ENCODE measurements at places on chromosomes 2 and 18.

DNA sequence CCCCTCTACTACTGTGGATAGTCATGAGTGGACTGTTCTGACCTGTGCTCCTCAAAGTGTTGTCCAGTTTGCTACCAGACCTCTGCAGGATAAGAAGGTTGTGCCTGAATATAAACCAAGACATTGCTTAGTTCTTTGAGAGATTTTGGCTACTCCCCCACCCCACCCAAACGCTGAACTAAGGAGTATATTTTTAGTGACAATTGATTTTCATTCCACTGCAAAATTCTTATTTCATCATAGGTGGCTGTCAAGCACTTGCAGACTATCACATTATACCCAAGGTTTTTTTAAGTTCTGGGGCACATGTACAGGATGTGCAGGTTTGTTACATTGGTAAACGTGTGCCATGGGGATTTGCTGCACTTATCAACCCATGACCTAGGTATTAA lies 13.4 kb downstream of the DUSP19 start:
- H3K27ac ChIP-seq: no peak overlapping the region
- H3K4me1 ChIP-seq: peaks cover 4% of the 10 kb centered on the region
- H3K36me3 ChIP-seq: no peaks in the 10 kb centered on the region
- H3K27me3 ChIP-seq: no peaks in the 10 kb centered on the region
- no peak for DNase-seq

GRCh38 chr2:150464270-150464669 lies 23.2 kb downstream of the RND3 start:
- peaks cover 33% of the 10 kb centered on the region for H3K4me1 ChIP-seq
- DNase-seq: no peak
- H3K4me3 ChIP-seq: no peak overlapping the region

- H3K4me3 ChIP-seq: no peak overlapping the region
- H3K36me3 ChIP-seq: no peaks in the 10 kb centered on the region
- DNase-seq: no peak
- H3K27ac ChIP-seq: no peak overlapping the region
- peaks cover 12% of the 10 kb centered on the region for H3K4me1 ChIP-seq
- H3K27me3 ChIP-seq: no peaks in the 10 kb centered on the region
Observed at GRCh38 chr2:66488946-66489345, 54.0 kb downstream of the MEIS1 start.

GRCh38 chr2:20737505-20737904 lies 70.6 kb downstream of the GDF7 start:
- H3K27me3 ChIP-seq: no peaks in the 10 kb centered on the region
- no peak overlapping the region for H3K27ac ChIP-seq
- H3K36me3 ChIP-seq: 0 out of 2 replicates have a peak, but pooled peaks cover 2% of the 10 kb centered on the region
- DNase-seq: no peak
- no peak overlapping the region for H3K4me3 ChIP-seq

DNA sequence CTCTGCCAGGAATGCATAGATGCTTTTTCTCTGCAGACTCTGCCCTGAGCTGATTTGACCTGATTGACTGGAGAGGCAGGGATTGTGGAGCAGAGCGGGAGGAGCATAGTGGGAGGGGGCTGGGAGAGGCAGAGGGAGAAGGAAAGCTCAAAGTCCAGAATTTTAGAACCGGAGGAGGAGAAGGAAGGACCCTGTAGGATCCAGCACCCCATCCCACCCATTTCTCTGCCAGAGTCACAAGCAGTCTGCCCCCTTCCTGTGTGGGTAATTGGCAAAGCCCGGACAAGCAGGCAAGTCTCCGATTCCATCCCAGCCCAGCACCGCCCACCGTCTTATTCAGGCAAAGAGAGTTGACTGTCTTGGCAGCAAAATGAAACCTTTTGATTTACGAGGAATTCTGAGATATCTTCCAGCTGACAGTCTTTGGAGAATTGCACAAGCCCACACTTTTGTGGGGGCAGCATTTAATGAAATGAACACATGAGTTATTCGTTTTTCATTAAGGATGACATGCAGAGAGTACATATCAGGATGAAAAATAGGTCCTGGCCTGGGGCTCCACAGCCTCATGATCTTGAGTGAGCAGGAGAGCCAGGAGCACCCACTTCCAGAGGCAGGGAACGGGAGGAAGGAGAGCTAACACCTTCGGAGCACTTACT lies 103.1 kb downstream of the MCFD2 start:
- peak; percentile 36 for DNase-seq
- no peak overlapping the region for H3K27ac ChIP-seq
- no peak overlapping the region for H3K4me3 ChIP-seq
- no peaks in the 10 kb centered on the region for H3K36me3 ChIP-seq
- peaks cover 14% of the 10 kb centered on the region for H3K4me1 ChIP-seq

GRCh38 chr18:48815179-48815515 lies 135.6 kb downstream of the SMAD7 start:
- no peak overlapping the region for H3K4me3 ChIP-seq
- H3K27ac ChIP-seq: no peak overlapping the region
- DNase-seq: no peak
- peaks cover 86% of the 10 kb centered on the region for H3K36me3 ChIP-seq
- H3K4me1 ChIP-seq: peaks cover 52% of the 10 kb centered on the region

DNA sequence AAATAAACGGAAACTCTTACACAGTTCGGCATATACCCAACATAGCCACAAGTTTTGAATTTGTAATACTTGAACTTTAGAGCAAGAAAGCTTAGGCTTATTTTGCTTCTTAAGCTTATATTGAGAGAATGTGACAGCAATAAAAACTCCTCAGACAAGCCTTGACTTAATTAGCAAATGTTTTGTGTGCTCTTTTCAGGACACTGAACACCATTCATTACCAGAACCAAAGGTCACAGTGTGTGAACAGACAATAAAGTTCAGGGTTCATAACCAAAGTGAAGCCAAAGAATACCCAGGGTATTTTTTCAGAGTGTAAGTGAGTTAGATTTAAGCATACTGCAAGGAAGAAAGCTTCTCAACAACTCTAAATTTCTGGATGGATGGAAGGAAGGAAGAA lies 605.8 kb downstream of the METTL4 start:
- no peak for DNase-seq
- H3K4me1 ChIP-seq: no peaks in the 10 kb centered on the region
- no peak overlapping the region for H3K27ac ChIP-seq
- H3K4me3 ChIP-seq: no peak overlapping the region
- H3K27me3 ChIP-seq: 0 out of 2 replicates have a peak, but pooled peaks cover 3% of the 10 kb centered on the region
- H3K36me3 ChIP-seq: no peaks in the 10 kb centered on the region

DNA sequence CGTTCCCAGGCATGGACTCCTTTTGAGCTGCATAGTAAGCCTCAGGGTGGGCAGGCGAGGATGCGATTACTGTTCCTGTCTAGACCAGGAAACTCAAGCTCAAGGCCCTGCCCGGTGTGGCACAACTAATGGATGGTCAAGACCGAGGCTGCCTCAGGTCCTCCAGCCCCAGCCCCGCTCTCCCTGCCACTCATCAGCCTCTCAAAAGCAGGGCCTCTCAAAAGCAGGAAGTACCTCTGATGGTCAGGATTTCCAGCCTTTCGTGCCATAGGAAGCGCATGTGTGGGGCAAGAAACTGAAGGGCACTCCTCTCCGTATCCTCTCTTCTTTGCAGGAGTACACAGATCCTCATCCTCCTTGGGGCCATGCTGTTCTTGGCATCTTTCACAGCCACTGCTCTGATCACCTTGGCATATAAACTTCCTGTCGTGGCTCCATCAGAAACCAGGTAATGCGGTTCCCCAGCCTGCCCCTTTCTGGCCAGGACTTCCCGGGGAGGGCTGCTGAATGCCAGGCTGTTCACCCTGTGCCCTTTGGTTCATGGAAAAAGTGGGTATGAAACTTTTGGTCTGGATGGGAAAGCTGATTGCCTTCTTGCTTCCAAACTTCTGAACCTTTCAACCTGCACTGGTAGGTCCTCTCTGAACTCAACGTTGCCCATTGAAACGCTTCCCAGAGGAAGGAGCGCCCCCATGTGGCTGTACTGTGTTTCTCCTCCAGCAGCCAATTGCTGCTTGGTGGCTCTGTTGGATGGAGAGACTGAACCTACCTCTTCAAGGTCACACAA lies 82.8 kb upstream of the SEC11C start:
- no peak overlapping the region for H3K27ac ChIP-seq
- H3K4me1 ChIP-seq: peaks cover 7% of the 10 kb centered on the region
- peak; percentile 63 for DNase-seq
- H3K36me3 ChIP-seq: no peaks in the 10 kb centered on the region
- H3K4me3 ChIP-seq: no peak overlapping the region

DNA sequence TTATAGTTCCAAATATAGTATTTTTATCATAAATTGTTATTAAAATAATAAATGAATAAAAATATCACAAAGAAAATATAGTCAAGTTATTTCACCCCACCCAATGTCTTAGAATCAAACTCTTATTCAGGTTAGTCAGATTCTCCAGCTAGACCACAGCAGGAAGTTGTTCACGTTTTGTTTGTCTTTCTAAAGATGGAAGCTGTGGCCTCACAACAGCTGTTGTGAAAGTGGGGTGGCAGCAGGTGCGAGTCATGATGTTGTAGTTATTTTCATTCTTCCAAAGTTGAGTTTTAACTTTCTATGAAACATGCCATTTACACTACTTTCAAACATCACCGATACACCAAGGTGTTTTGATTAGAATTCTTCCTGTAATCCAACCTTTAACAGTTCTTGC lies 272.9 kb downstream of the SLC8A1 start:
- no peaks in the 10 kb centered on the region for H3K27me3 ChIP-seq
- H3K4me1 ChIP-seq: no peaks in the 10 kb centered on the region
- no peaks in the 10 kb centered on the region for H3K36me3 ChIP-seq
- no peak overlapping the region for H3K27ac ChIP-seq

- no peaks in the 10 kb centered on the region for H3K27me3 ChIP-seq
- H3K4me3 ChIP-seq: no peak overlapping the region
- H3K27ac ChIP-seq: no peak overlapping the region
- no peak for DNase-seq
- no peaks in the 10 kb centered on the region for H3K4me1 ChIP-seq
- no peaks in the 10 kb centered on the region for H3K36me3 ChIP-seq
Observed at GRCh38 chr18:50721451-50722120, 98.2 kb downstream of the MRO start.

GRCh38 chr2:151733771-151734672 lies at the start of gene NEB:
NEB (minus strand) TSS chr2:151734476; CDS start chr2:151733156, 1,320 bp downstream.
- no peak within 1 kb of the TSS for H3K4me3 ChIP-seq
- peaks cover 2% of the 10 kb centered on the region for H3K27me3 ChIP-seq
- no peak within 1 kb of the TSS for H3K27ac ChIP-seq
- no peaks in the 10 kb centered on the region for H3K36me3 ChIP-seq
- no peaks in the 10 kb centered on the region for H3K4me1 ChIP-seq

DNA sequence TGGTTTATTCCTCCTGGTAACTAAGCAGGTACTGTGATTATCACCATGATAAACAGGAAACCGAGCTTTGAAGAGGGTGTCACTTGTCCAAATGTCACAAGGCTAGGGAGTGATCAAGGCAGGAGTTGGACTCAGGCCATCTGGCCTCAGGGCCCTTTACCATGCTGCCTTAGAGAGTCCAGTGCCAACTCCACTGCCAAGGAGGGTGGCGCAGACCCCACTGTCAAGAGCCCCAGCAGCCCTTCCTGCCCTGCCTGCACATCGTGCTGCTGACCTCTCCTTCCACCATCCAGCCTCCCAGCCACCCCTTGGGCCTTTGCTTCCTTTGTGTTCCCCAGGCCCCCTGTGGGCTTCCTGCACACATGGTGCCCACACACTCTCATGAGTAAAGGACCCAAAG lies 48.3 kb downstream of the TNS1 start:
- H3K27ac ChIP-seq: no peak overlapping the region
- H3K36me3 ChIP-seq: no peaks in the 10 kb centered on the region
- no peaks in the 10 kb centered on the region for H3K27me3 ChIP-seq

GRCh38 chr2:3692375-3692774 lies 11.0 kb upstream of the DCDC2C start:
- H3K4me1 ChIP-seq: no peaks in the 10 kb centered on the region
- no peaks in the 10 kb centered on the region for H3K27me3 ChIP-seq
- H3K36me3 ChIP-seq: no peaks in the 10 kb centered on the region

GRCh38 chr2:145918951-145919350 lies 1399.0 kb upstream of the ZEB2 start:
- no peaks in the 10 kb centered on the region for H3K27me3 ChIP-seq
- no peak overlapping the region for H3K4me3 ChIP-seq
- no peak for DNase-seq
- H3K27ac ChIP-seq: no peak overlapping the region

- DNase-seq: peak; percentile 62
- H3K27me3 ChIP-seq: no peaks in the 10 kb centered on the region
- H3K36me3 ChIP-seq: no peaks in the 10 kb centered on the region
- H3K4me3 ChIP-seq: no peak overlapping the region
Observed at GRCh38 chr2:96407041-96407918, 71.7 kb downstream of the NCAPH start.

GRCh38 chr2:101677658-101678057 lies 19.8 kb upstream of the MAP4K4 start:
- no peaks in the 10 kb centered on the region for H3K36me3 ChIP-seq
- no peak overlapping the region for H3K4me3 ChIP-seq
- H3K27me3 ChIP-seq: no peaks in the 10 kb centered on the region
- no peak for DNase-seq

- H3K27me3 ChIP-seq: no peaks in the 10 kb centered on the region
- peak; percentile 90 for DNase-seq
- peak overlapping the region; percentile 31 for H3K4me3 ChIP-seq
Observed at GRCh38 chr2:120867290-120868241, 131.9 kb downstream of the GLI2 start.

GRCh38 chr18:28863396-28863795 lies 686.5 kb upstream of the CDH2 start:
- no peak overlapping the region for H3K27ac ChIP-seq
- no peaks in the 10 kb centered on the region for H3K36me3 ChIP-seq
- H3K4me3 ChIP-seq: no peak overlapping the region
- no peaks in the 10 kb centered on the region for H3K27me3 ChIP-seq

DNA sequence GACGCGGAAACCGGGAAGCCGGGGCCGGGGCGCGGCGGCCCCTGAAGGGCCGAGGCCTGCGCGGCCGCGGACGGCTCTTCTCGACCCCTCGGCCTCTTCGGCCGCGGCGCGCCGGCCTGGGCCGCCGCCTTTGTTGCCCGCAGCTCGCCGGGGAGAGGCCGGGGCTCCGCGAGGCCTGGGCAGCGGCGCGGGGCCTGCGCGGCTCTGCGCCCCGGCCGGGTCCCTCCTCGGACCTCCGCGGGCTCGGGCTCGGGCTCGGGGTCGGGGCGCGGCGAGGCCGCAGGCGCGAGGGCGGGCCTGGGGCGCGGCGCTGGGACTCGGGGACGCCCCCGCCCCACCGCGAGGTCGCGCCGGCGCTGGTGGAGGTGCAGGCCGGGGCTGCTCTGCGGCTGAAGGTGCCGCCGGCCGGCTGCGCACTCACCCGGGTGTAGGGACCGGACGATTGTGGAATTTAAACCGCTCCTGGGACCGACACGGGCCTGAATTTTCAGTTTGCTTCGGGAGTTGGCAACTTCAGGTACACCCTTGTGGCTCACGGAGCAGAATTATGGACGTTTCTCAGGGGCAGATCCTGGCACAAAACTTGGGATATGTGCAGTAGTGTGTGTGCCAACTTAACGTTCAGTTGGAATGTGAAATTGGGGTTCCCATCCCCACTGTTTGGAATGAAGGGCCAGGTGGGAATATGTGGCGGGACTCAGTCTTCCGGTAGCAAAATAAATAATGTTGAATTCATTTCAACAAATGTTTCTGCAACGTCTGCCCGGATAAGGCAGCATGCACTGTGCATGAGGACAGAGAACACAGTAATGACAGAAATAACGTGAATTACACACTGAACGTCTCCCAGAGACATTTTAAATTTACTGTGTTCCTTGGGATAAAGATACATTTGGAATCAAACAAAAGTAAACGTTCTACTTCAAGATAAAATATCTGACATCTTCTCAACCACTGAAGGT lies 787 bp downstream of the SOCS6 start:
- H3K4me1 ChIP-seq: peaks cover 37% of the 10 kb centered on the region
- peaks cover 21% of the 10 kb centered on the region for H3K36me3 ChIP-seq
- peak overlapping the region; percentile 86 for H3K27ac ChIP-seq
- no peaks in the 10 kb centered on the region for H3K27me3 ChIP-seq

GRCh38 chr2:239167011-239167673 lies 233.7 kb downstream of the HDAC4 start:
- peaks cover 2% of the 10 kb centered on the region for H3K36me3 ChIP-seq
- H3K4me3 ChIP-seq: no peak overlapping the region
- no peaks in the 10 kb centered on the region for H3K27me3 ChIP-seq
- H3K4me1 ChIP-seq: no peaks in the 10 kb centered on the region

All from SJSA1 (cell line).